Effector memory CD4-positive, alpha-beta T cell (primary cell): ENCODE measurements at places on chromosomes 7 and 10.

DNA sequence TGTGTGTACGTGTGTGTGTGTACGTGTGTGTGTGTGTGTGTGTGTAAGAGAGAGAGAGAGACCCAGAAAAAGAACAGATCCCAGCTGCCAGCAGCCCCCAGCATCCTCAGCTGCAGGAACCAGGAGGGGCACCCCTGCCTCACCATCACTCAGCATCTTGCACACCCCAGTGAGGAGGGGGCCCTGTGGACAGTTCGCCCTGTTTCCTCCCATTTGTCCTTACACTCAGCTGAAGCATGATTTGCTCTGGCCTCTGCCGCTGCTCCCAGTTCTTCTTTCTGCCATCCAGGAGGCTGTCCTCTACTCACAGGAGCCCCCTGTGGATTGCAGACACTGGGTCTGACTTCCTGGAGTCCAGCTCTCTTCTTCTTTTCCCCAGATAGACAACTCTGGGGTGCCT, 9.7 kb downstream of the GPR26 start:
- DNase-seq: no peak

GRCh38 chr7:155713384-155713783, 68.9 kb downstream of the RBM33 start:
- no peak for DNase-seq

DNA sequence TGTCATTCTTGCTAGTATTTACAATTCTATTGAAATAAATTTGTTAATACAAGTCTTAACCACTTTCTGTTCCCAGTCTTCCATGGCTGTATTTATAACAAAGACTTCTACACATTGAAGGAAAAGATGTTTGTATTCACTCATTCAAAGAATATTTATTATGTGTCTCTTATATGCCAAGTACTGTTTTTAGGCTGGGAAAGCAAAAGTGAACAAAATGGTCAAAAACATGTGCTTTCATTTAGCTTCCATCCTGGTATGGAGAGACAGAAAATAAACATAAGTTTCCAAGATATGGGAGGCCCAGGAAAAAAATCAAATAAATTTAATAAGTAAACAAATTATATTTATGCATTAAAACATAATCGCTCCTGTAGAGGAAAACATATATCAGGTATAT, 22.9 kb downstream of the CPED1 start:
- DNase-seq: no peak

DNA sequence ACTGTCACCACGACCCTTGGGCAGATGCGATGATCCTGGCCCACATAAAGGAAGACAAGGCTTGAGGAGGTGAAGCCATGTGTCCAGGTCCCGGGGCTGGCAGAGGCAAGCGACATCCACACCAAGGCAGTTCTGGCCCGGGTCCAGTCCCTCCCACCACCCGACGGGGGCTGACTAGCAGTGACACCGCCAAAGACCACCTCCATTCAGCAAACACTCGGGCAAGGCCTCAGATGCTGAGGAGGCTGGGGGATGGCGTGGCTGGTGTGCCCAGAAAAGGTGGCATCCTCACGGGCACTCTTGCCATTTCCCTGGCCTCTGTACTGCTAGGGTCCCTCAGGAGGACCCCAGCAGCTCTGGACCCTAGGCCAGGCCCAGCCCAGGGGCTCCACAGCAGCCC, 219.0 kb downstream of the ELFN1 start:
- no peak for DNase-seq

DNA sequence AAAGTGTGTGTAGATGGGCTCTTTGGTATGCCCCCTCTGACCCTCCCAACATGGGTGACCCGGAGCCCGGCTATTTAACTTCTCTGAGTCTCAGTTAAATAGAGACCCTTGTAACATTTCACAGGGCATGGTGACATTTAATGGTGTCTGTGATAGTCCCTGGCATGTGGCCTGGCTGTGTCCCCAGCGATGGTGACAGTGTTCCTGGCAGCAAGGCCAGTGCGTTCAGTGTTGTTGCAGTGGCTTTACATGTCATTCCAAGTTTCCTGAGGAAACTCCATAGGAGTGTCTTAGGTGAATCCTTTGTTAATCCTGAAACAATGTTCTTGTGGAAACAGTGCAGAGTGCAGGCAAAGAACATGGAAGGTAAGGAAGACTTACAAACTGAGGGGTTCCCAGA, 137.0 kb downstream of the RAMP3 start:
- DNase-seq: no peak

- no peak for DNase-seq
These were observed 563.3 kb downstream of the NRG3 start for GRCh38 chr10:82438277-82438676.

GRCh38 chr10:69415049-69415448, 1.7 kb downstream of the TACR2 start:
- no peak for DNase-seq

GRCh38 chr7:112726076-112726475, 64.1 kb downstream of the TMEM168 start:
- DNase-seq: no peak

GRCh38 chr10:130194194-130194990, 58.2 kb downstream of the GLRX3 start:
- DNase-seq: no peak

DNA sequence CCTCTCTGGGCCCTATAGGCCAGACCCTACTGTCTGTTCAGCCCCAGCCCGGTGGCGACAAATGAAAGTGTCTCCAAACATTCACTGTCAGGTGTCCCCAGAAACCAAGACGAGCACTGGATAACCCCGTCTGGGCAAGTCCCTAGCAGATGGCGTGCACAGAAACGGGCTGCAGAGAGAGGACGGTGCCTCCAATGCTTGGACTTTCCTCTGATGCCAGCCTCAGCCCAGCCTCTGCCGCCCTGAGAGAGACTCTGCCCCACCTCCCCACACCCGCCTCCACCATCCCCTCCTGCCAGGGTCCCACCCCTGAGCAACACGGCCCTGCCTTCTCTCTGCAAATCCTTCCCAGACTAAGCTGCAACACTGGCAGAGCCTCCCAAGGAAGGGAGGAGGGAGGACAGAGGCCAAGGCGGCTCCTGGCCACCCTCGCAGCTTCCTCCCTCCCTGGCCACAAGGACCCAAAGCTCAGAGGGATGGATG, 7.4 kb upstream of the LFNG start:
- DNase-seq: no peak

- DNase-seq: no peak
These were observed 62.6 kb upstream of the TBX20 start for GRCh38 chr7:35316549-35316948.

DNA sequence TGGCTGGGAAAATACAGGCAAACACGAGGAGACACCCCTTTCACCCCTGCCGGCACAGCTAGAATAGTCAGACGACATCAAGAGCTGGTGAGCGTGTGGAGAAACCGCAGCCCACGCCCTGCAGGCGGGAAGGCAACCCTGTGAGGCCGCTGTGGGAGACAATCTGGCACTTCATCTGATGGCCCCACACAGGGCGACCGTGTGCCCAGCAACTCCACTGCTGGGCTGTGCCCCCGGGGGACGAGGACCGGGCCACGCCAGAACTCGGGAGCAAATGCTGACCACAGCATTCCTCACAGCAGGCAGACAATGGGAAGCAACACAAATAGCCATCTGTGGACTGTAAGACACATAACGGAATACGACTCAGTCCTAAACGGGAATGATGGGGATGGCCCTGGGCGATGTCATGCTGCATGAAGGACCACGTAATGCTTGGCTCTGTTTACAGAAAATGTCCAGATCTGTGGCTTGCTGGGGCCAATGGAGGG, 58.9 kb downstream of the CFAP46 start:
- DNase-seq: no peak

- no peak for DNase-seq
These were observed 23.9 kb upstream of the HDAC9 start for GRCh38 chr7:18471476-18472160.

GRCh38 chr7:48360574-48360973, 189.3 kb downstream of the ABCA13 start:
- no peak for DNase-seq

- DNase-seq: no peak
These were observed 59.3 kb downstream of the PRTFDC1 start for GRCh38 chr10:24893127-24893526.

DNA sequence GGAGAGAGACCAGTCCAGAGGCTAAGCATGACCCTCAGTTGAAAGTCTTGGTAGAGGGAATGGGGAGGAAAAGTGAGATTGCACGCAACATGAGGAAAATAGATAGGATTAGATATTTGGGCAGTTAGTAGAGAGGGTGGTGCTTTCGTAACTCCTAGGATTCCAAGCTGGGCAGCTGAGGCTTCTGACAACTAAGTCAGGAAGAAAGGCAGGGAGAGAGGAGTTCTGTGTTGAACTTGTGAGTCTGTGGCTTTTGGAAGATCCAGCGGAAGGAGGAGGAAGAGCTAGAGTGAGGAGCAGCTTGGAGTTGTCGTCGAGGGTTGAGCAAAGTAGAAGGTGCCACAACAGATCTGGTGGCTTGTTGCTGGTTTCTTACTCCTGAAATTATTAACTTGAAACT, 21.8 kb downstream of the CUL1 start:
- DNase-seq: no peak

DNA sequence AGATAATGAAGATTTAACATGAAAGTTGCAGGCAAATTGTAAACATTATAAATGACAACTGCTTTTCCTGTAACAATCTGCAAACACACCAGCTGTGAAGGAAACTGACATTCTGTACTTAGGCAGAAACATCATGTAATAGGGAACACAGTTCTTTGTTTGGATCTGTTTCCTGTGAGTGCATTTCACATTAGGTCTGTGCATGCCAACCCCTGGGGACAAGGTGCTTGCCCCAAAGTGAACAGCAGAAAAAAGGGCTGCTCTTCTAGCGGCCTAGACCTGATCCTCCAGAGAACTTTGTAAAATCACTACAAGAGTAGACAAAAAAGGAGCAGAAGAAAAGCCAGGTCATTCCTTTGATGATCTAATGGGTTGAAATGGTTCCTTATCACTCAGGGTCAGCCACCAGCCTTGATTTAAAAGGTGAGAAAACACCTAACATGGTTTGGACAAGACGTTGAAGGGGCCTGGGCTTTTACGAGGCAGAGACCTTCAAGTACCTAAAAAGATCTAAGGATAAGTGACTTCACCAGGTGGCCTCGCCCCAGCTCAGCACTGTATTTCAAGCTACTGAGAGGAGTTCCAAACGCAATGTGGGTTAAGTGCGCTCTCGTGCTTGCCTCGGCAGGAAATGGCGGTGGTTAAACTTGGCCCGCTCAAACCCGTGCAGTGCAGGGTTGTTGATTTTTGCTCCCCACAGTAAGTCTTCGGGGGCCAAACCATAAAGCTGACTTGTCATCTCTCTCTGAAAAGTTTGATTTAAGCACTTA, 249.7 kb downstream of the CREB5 start:
- DNase-seq: no peak

GRCh38 chr10:77973276-77973675, 46.7 kb upstream of the DLG5 start:
- no peak for DNase-seq

GRCh38 chr10:23834091-23834490, 374.8 kb upstream of the KIAA1217 start:
- no peak for DNase-seq

GRCh38 chr10:130028465-130028819, 64.4 kb upstream of the EBF3 start:
- DNase-seq: no peak

GRCh38 chr10:90193240-90193985, 492.0 kb downstream of the KIF20B start:
- DNase-seq: no peak
